Stimulated activated CD4-positive, alpha-beta T cell treated with anti-CD3 and anti-CD28 coated beads, Interleukin-2, amount 100 ng/mL, for 48 hours (primary cell): ENCODE measurements at places on chromosomes 2 and 18.

DNA sequence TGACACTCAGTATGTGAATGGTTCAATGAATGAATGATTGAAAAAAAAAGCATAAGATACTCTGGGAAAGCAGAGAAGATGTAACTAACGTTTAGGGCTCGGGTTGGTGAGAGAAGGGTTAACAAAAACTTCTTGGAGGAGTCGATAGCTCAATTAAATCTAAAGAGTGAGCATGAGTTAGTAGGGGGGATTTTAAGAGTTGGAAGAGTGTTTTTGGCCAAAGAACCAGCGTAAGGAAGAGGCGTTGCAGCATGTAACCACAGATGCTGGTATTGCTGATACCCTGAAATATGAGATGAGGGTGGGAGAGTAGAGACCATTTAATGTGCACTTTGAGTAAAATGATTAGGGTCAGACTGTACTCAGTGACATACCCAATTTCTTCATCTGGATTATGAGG lies 14.5 kb downstream of the ARHGAP28 start:
- no peak for DNase-seq

DNA sequence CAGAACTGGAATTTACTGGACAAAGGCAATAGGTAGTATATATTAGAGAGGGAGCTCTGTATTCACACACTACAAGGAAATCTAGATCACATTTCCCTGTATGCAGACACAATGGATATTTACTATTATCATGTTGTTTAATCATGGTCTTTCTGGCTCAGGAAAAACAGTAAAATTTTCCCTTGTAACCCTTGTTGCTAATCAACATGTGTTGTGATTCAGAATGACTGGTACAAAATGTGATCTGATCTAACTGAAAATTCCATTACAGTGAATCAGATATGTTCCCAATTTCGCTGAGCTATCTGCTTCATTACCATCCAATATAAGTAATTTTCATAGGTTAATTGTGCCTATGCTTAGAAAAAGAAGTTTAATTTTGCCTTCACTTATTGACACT lies 1109.7 kb downstream of the LRP1B start:
- DNase-seq, result no peak

DNA sequence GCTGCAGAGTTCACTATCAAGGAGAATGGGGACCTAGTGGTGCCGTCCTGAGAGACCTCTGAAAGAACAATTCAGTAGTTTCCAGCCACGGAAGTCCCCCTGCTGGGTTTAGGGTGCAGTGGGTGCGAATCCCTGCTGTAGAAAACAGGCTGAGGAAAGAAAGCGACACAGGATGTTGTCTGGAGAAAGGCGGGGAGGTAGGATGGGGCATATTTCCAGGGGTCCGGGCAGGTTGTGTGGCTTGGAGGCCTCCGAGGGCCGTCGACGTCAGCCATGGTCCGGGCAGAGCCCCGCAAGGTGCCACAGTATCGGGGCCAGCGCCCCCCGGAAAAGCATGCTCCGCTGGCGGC lies 807 bp upstream of the CREB1 start:
- DNase-seq, result peak; percentile 39

DNA sequence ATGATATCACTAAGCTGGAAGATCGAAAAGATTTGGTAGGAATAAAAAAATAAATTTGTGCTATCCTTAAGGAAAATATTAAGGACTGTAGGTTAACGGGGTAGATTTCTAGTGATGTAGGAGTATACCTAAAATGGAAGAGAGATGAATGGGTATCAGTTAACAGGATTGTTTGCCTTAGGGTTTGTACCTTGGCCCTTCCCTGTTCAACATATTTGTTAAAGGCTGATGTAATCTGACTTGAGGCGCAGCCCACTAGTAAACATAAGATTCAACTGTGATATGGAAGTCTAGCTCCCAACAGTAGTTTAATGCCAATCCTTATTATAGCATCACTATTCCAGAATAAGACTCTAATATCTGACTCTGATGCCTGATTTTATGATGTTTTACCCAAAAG lies 685.2 kb downstream of the DCC start:
- no peak for DNase-seq

DNA sequence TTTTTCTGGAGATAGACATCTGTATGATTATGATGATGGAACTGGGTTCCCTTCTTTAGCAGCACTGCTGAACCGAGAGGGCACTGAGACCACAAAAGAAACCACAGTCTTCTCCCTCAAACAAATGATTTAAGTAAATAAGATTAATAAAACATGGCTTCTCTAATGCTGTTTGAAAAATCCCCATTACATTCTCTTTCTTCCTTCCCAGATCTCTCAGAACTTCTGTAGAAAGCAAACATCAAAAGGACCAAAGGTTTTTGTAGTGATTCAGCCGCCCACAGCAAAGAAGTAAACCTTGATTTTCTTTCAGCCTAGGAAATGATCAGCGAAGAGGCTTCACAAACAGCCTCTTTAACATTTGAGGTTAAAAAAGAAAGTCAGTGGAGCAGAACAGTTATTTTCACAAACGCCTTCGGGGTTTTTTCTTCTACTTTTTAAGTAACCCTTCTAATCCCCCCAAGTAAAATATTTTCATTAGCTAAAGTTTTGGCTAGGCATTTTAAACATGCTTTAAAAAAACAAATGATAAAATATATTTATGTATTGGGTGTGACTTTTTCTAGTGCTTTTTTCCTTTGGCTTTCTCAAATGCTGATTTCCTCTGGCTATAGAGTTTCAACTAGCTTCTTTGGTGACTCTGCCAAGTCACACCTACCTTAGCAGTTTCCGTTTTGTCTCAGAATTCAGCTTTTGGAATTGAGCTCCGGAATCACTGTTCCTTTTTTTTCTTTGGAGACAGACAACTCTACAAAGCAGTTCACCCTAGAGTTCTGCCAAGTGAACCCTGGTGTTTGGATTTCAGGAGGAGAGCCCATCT lies 89.6 kb downstream of the UPP2 start:
- no peak for DNase-seq

GRCh38 chr2:150812066-150812465 lies 324.6 kb upstream of the RND3 start:
- DNase-seq, result no peak

GRCh38 chr2:2751715-2752315 lies 420.7 kb upstream of the MYT1L start:
- no peak for DNase-seq

DNA sequence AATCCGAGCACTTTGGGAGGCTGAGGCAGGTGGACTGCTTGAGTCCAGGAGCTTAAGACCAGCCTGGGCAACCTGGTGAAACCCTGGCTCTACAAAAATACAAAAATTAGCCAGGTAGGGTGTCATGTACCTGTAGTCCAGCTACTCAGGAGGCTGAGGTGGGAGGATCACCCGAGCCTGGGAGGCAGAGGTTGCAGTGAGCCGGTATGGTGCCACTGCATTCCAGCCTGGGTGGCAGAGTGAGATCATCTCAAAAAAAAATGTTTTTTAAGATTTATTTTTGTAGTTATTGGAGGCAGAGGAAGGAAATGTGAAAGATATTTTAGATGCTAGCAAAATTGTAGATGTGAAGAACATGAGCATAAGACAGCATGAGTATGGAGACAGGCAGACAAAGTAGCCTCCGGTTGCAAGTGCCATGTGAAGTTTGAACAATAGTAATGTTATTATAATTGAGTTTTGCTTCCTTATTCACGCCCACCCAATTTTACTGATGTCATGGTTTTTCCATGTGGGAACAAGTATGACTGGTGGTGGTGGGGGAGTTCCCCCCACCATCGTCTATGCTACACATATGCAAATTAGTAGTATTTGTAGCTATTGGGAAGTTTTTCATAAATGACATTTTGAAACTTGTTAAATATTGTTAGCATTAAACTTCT lies 18.0 kb downstream of the REL start:
- peak; percentile 57 for DNase-seq

DNA sequence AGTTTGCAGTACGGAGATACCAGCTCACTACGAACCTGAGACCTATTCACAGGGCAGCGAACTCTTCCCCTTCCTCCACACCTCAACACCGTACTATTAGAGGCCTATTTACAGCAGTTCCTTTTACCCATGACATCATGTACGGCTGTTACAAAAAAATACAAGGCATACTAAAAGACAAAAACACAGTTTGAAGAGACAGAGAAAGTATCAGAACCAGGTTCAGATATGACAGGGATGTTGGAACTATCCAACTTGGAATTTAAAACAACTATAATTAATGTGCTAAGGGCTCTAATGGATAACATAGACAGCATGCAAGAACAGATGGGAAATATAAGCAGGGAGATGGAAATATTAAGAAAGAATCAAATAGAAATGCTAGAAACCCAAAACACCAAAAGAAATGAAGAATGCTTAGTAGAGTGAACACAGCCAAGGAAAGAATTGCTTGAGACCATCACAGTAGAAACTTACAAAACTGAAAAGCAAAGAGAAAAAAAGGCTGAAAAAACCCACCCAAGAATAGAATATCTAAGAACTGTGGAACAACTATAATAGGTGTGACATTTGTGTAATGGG lies 99.2 kb upstream of the ZNF521 start:
- DNase-seq, result no peak

GRCh38 chr2:80515964-80516363 lies 211.4 kb upstream of the LRRTM1 start:
- no peak for DNase-seq

- no peak for DNase-seq
Observed at GRCh38 chr2:30303095-30303494, 71.8 kb downstream of the LBH start.

GRCh38 chr2:96089356-96090195 lies 26.8 kb downstream of the ADRA2B start:
- no peak for DNase-seq

DNA sequence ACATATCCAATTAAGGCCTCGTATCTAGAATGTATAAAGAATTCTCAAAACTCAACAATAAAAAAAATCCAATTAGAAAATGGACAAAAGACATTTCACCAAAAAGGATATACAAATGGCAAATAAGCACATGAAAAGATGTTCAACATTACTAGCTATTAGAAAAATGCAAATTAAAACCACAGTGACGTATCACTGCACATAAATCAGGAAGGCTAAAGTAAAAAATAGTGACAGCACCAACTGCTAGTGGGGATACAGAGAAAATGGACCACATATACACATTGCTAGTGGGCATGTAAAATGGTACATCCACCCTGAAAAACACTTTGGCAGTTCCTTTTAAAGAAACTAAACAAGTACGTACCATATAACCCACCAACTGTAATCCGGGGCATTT lies 59.7 kb downstream of the SMAD4 start:
- DNase-seq, result no peak

GRCh38 chr2:109715313-109715805 lies 78.7 kb upstream of the RGPD5 start:
- DNase-seq, result no peak

DNA sequence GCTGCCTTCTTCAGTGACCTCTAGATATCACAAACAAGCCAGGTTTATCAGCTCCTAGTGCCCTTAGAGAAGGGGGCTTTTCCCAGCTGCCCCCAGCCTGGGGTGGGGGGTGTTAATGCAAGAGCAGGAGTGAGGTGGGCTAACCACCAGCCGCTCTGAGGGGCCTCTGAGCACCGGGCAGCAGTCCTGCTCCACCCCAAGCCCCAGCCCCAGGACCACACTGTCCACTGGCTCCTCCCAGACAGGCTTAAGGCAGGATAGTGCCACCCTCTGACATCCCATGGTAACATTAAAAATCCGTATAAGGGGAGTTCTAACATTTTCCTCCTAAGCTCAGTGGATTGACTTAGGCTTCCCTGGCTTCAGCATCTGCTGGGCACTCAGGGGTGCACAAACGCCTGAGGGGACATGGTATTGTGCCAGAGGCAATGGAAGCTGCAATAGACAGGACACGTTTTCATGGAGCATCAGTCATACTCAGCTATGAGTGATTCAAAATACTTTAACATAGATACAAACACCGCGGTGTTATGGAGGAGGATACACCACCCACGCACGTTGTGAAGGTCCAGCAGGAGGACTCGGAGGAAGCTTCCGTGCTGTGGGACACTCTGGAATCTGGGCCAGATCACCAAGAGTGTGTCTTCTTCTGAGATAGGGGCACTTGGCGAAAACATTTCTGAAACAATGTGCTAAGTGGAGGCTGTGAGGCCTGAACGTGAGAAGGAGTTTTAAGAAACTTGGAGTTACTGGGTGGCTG lies 112.7 kb upstream of the EPC2 start:
- no peak for DNase-seq

DNA sequence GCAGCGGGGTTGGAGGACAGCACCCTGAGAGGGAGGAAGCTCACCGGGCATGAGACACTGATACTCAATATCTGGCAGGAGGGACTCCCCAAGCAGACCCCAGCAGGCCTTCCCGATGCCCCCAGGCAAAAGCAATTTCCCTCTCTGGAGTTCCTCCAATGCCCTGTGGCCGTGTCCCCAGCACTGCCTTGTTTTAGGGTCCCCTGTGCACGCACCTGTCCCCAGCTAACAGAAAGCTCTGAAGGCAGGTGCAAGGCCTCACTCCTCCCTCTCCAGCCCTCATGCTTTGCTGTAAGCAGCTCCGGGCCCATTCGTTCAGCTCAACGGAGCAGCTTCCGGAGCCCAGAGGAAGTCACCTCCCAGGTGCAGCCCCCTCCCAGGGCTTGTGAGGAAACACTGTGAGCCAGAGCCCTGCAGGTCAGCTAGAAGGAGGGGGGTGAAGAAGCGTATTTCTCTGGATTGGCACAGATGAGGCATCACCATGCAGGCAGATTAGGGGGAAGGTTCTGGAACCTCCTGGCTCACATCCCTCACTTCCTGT lies 50.3 kb upstream of the ID2 start:
- no peak for DNase-seq

- no peak for DNase-seq
Observed at GRCh38 chr2:65914244-65914786, 481.9 kb upstream of the SPRED2 start.

DNA sequence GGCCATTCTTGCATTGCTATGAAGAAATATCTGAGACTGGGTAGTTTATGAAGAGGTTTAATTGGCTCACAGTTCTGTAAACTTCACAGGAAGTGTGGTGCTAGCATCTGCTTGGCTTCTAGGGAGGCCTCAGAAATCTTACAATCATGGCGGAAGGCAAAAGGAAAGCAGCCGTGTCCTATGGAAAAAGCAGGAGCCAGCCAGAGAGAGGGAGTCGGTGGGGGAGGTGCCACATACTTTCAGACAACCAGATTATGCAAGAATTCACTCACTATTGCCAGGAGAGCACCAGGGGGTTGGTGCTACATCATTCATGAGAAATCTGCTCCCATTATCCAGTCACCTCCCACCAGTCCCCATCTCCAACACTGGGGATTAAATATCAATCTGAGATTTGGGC lies 64.1 kb downstream of the CPS1 start:
- no peak for DNase-seq

DNA sequence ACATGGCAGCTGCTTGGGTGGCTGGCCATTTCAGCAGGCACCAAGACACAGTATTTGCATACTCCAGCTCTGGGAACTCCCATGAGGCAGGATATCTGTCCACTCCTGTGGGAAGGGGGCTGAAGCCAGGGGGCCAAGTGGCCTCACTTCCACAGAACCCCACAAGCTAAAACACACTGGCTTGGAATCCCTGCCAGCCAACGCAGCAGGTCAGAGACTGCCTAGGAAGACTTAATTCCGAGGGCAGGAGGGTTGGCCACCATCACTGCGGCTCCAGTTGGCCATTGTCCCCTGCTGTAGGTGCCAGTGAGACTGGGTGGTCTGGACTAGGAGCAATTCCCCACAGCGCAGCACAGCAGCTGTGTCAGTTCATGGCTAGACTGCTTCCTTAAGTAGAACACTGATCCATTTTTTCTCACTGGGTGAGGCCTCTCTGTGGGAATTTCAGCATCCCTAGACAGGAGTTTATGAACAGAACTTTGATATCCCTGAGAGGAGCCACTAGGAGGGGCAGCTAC lies 52.0 kb downstream of the SPAG16 start:
- DNase-seq, result no peak
